ENCODE measurements at places on chromosomes 2 and 18. TPM values are rescaled to one million over a fixed set of nuclear protein-coding genes. Genes with fewer than 3 reads are reported as not detected.

Gene MGAT4A
- 0.22 TPM for total RNA-seq

Gene OTOS
- not detected for total RNA-seq

Gene COPS9
- total RNA-seq, result 41.4 TPM

Gene MLPH
- total RNA-seq, result 32.2 TPM

Gene COLEC12
- 15.0 TPM for total RNA-seq

Gene FBLN7
- 0.66 TPM for total RNA-seq

Gene SH2D6
- not detected for total RNA-seq

Gene FOXI3
- total RNA-seq, result not detected

Gene ATP6V1B1
- total RNA-seq, result 1.9 TPM

Gene FAM237A
- not detected for total RNA-seq

Gene PID1
- 35.0 TPM for total RNA-seq

Gene FECH
- 31.1 TPM for total RNA-seq

Gene MOGAT1
- total RNA-seq, result not detected

Gene RTKN
- 9.4 TPM for total RNA-seq

Gene PSMG2
- 53.0 TPM for total RNA-seq

Gene CHRND
- not detected for total RNA-seq

Gene SLC19A3
- total RNA-seq, result 2.4 TPM

Gene TTN
- under 0.01 TPM for total RNA-seq

Gene PLCD4
- total RNA-seq, result 1.4 TPM

Gene MATN3
- total RNA-seq, result 2.3 TPM

Gene CD8B2
- total RNA-seq, result not detected

Gene CD226
- 1.1 TPM for total RNA-seq

Gene DBI
- 47.5 TPM for total RNA-seq

Gene TEX44
- total RNA-seq, result not detected

Gene EXOC6B
- total RNA-seq, result 42.0 TPM

Gene PRKAG3
- not detected for total RNA-seq

Gene ADRA2B
- not detected for total RNA-seq

Gene NOL4
- total RNA-seq, result not detected

Gene ANKRD30BL
- 0.14 TPM for total RNA-seq

Gene CHAC2
- total RNA-seq, result 7.4 TPM

Gene CEP192
- 15.3 TPM for total RNA-seq

All from placental pericyte (primary cell).